ENCODE measurements at places on chromosomes 3 and 15.

GRCh38 chr3:23241256-23241655, 38.1 kb downstream of the UBE2E2 start:
- DNase-seq: no peak

DNA sequence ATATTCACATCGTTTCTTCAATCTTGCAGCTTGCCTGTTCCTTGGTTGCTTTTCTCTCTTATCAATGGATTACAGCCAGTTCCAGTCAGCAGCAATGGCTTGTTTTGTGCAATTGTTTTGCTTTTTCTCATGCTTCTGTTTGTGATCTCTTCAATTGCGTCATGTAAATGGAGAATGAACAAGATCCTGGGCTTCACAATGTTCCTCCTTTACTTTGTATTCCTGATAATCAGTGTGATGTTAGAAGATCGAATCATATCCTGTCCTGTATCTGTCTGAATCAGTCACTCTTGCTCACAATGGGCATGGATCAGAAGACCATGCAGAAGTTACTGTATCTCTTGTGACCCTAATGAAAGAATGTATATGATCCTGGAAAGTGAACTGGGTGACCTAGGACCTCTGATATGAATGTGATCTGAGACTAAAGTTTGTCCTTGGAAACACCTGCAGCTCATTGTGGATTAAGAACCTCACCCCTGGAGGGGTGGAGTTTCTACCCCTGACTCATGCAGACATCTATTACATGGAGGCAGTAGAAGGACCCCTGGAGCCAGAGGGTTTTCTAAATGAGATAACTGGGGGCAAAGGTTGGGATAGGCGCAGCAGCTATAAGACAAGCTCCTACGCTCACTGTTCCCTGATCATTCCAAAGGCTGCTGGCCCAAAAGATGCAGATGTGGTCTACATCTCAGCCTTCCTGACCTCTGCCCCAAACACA, 32.2 kb downstream of the SLC24A1 start:
- DNase-seq: no peak

DNA sequence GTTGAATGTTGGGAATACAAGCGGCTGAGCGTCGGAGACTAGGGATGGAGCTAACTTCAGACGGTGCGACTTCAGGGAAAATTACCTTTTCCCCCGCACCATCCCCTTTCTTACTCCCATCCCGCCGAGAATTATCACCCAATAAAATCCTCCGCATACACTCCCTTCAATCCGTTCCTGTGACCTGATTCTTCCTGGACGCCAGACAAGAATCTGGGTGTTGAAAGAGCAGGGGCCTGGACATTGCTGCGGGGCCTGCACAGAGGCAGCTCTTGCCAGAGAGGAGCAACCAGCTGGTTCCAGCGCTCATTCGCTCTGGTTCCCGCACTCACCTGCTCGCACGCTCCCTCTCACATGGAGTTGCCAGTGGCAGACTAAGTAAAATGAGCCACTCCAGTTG, 241.9 kb downstream of the ALCAM start:
- DNase-seq: no peak

- DNase-seq: no peak
Observed at GRCh38 chr3:23873941-23874340, 42.8 kb downstream of the NKIRAS1 start.

DNA sequence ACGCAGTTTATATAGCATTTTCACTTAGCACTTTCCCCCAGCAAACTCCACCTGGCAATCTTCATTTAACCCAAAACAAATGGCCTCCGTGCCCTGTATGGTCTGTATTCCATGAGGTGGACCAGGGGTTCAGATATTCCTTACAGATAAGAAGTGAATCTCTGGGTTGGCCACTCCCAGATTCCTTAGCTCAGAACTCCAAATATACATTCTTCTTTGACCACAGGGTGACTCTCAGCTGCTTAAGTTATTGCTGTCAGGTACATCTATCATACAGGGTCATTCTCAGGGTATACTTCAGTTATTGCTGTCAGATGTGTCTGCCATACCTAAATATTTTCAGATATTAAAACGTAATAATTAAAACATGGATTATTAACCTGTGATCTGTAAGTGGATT, 229.8 kb downstream of the TBL1XR1 start:
- no peak for DNase-seq

- peak; percentile 40 for DNase-seq
Observed at GRCh38 chr15:84570164-84570735, 30.6 kb upstream of the ZSCAN2 start.

GRCh38 chr3:176953106-176954060, 243.9 kb downstream of the TBL1XR1 start:
- no peak for DNase-seq

DNA sequence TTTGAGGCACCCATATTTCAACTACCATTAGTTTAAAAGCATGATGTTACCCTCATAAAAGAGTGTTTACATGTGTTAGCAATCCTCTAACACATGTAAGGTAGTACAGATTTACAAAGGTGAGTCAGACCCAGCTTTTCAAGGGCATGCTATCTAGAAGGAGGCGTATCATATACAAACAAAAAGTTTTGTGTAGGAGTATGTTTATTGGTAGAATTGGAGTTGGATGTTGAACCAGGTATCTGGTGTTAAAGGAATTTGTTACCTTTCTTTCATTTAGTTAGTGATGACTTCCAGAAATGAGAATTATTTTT, 2.4 kb downstream of the HACD3 start:
- DNase-seq: no peak

GRCh38 chr3:176755552-176755951, 441.7 kb downstream of the TBL1XR1 start:
- no peak for DNase-seq

DNA sequence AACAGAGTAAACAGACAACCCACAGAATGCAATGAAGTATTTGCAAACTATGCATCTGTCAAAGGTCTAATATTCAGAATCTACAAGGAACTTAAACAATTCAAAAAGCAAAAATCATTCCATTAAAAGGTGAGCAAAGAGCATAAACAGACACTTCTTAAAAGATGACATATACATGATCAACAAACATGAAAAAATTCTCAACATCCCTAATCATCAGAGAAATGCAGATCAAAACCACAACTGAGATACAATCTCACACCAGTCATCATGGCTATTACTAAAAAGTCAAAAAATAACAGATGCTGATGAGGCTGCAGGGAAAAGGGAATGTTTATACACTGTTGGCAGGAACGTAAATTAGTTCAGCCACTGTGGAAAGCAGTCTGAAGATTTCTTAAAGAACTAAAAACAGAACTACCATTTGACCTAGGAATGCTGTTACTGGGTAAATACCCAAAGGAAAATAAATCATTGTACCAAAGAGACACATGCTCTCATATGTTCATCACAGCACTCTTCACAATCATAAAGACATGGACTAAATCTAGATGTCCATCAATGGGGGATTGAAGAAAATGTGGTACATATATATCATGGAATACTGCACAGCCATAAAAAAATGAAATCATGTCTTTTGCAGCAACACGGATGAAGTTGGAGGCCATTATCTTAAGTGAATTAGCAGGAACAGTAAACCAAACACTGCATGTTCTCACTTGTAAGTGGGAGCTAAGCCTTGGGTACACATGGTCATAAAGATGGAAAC, 393.3 kb upstream of the CBLB start:
- DNase-seq: no peak

- DNase-seq: no peak
Observed at GRCh38 chr3:99607151-99607550, 31.2 kb upstream of the COL8A1 start.

DNA sequence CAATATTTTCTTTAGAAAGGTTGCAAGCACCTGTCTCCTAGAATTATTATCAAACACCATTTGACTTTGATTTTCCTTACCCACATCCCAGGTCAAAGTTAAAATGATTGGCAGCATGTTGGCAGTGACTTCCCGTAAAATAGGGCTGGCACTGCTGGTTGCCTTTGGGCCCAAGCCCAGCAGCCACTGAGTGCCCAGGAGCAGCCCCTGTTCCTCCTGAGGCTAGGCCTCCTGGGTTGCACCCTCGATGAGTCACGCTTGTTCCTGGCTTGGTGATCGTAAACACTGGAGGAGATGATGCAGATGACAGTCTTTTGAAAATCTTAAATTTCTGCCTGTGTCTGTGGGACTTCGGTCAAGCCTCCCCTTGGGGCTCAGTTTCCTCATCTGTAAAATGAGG, 290.0 kb downstream of the TLE3 start:
- DNase-seq: no peak

DNA sequence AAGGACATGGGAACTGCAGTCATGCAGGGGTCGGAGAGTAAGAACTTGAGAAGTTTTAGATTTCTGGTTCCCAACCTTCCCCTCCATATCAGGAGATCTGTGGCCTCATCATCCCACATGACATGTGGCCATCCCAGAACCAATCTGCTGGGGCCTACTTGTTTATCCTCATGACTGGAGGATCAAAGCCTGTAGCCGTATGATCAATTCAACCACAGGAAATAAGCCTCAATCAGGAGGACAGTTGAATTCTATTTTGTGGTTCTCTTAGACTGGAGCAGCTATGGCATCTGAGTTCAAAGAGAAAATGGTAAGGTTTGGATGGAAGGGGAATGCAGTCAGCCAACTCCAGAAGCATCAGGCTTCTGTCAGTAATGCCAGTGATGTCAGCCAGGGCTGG, 57.2 kb downstream of the IL16 start:
- no peak for DNase-seq

DNA sequence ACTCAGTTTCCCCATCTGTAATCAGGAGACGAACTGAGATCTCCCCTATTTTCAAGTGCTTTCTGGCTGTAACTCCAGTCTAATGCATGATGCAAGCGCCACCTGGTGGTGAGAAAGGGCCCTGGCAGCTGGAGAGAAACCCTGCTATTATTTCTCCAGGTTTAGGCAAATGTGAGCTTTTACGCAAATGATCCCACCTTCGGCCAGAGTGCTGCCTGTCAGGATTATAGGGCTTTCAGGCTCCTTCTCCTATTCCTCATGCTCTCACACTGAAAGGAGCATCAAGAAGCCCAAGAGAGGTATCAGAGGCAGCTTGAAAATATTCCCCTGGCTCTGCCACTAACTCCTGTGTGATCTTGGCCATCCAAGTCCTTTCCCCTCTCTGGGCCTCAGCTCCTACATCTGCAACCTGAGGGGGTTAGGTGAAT, 93.9 kb upstream of the RASGRF1 start:
- DNase-seq: peak; percentile 71

DNA sequence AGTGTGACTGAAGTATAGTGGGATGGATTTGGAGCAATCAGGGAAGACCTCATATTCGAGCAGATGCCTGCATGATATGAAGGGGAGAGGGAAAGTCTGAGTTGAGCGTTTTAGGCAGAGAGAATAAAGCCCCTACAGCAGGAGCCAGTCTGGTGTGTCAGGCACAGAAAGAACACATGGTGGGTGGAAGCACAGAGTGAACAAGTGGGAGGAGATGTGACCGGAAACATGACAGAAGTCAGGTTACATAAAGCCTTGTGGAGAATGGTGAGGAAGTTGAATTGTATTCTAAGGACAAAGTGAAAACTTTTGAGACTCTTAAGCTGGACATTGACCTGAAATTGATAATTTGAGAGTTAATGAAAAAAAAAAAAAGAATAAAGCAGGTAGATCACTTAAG, 541.0 kb downstream of the PLOD2 start:
- no peak for DNase-seq

GRCh38 chr15:85745023-85745422, 49.7 kb downstream of the KLHL25 start:
- DNase-seq: no peak

DNA sequence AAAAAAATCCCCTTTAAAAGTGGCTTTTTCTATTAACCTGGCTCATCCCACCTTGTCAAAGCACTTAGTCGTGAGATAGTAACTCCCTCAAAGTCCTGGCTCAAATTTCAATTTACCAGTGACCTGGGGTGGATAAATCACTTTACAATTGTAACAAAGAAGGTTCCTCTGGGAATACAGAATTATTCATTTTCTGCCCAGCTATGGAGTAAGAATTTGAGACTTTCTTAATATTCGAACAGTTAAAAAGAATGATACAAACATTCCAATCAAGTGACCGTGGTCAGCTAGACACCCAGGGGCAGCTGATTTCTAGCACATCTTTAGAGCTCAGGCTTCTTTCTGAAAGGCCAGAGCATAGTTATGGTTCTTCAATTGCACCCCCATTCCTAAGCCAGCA, 291.0 kb upstream of the TGFBR2 start:
- no peak for DNase-seq

- DNase-seq: no peak
Observed at GRCh38 chr3:162704238-162704637, 1207.6 kb downstream of the OTOL1 start.

Data from stimulated activated CD4-positive, alpha-beta T cell treated with anti-CD3 and anti-CD28 coated beads, Interleukin-4, amount 100 ng/mL, for 48 hours (primary cell).